Activated T-helper 1 cell treated with Interleukin-2 at 50 U/mL for 16 hours (primary cell): ENCODE measurements at places on chromosomes 2 and 18.
A peak's percentile ranks its signal among the peaks of the same experiment; 100 is the strongest.

- DNase-seq, result no peak
Measured at GRCh38 chr2:238087211-238087610, 12.9 kb upstream of the ESPNL start.

- DNase-seq, result no peak
Measured at GRCh38 chr2:73205611-73206010, 3.2 kb downstream of the NOTO start.

DNA sequence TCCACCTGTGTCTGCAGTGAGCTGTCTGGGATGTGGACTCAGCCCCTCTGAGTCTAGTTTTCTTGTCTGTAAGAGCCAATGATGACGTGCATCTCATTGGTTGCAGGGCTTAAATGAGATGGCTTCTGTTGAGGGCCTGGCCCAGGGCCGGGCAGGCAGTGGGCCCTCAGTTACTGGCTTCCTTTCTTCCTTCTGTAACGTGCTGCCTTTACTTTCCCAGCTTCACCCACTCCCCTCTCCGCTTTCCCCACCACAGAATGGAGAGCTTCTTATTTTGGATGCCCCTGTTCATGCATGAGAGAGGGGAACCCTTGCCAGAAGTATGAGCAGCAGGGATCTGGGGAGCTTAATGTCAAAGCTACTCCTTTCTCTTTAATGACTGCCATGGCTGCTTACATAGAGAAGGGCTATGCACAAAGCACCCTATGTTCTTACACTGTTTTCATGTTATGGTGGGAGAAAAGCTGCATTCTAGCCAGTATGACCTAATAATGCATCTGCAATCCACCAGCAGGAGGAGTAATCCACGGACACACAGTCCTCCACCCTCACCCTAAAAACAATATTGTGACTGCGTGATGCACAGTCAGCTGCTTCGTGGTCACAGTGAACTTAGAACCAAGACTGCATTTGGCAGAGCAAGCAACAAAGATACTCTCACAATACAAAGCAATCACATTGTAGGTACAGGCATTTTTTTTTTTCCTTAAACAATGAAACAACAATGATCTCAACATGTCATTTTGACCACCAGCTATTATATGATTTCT lies 37.2 kb downstream of the CREG2 start:
- no peak for DNase-seq

- DNase-seq, result no peak
Measured at GRCh38 chr2:113133704-113134598, 6.6 kb downstream of the IL1RN start.

GRCh38 chr2:65055422-65056214 lies 598 bp upstream of the CEP68 start:
- peak; percentile 47 for DNase-seq

DNA sequence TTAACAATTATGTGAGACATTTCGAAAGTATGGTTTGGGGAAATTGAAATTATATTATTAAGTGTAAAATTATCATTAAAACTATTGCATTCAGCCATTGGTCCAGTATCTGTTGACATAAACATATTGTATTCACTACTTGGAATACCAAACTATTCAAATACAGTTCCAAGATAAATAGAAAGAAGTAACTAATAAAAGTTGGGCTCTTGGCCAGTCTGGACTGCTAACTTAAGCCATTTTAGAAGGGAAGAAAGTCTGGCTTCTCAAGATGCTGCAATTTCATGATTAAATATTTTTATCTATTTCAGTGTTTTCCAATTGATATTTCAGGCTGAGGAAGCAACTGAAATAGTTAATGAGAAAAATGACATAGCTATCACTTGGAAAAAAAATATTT lies 109.8 kb upstream of the CHRNA1 start:
- no peak for DNase-seq

DNA sequence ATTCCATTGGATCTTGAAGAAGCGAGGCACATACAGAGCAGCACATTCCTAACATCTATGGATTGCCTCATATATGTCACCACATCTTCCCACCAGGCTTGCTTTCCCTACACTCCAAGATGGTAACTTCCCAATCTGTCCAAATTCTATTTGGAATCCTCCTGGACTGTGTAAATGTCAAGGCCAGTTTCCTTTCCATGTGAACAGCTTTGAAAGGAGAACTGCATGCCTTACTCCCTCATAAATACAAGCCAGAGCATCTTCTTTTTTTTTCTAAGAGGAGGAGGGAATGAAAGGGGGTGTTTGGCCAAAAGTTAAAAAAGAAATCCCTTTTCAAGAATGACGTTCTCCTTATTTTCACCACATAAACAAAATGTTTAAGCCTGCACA lies 103.8 kb upstream of the OSR1 start:
- no peak for DNase-seq

DNA sequence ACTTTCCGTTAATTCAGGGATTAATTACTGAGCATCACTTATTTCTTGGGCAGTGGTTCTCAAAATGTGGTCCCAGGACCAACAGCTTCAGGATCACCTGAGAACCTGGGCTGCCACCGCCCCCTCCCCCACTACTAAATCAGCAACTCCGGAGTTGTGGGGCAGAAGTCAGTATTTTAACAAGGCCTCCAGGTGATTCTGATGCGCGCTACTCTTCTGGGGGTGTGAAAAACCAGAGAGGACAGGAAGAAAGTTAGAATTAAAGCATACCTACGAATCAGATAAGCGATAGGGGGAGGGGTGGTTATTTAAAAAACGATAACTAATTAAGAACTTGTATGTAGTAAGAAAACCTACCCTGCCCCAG lies 319 bp downstream of the ZSCAN30 start:
- no peak for DNase-seq

DNA sequence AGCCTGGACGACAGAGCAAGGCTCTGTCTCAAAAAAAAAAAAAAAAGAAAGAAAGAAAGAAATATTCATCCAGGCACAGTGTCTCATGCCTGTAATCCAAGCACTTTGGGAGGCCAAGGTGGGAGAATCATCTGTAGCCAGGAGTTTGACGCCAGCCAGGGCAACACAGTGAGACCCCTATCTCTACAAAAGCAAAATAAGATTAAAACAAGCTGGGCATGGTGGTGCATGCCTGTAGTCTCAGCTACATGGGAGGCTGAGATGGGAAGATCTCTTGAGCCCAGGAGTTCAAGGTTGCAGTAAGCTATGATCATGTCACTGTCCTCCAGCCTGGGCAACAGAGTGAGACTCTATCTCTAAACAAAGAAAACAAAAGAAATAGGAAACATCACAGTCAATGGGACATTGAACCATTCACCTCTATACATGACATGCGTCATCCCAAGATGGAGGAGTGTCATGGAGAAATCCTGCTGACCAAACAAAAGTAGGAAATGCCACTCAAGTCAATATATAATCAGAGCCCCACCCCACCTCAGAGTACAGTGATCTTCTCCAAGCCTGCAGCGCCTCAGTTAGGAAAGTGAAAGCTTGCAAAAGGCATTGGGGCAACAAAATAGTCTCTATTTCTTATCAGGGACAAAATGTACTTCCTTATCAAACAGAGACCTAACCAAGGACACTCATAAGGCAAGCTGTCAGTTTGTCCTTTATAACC lies 9.8 kb downstream of the FEV start:
- no peak for DNase-seq

DNA sequence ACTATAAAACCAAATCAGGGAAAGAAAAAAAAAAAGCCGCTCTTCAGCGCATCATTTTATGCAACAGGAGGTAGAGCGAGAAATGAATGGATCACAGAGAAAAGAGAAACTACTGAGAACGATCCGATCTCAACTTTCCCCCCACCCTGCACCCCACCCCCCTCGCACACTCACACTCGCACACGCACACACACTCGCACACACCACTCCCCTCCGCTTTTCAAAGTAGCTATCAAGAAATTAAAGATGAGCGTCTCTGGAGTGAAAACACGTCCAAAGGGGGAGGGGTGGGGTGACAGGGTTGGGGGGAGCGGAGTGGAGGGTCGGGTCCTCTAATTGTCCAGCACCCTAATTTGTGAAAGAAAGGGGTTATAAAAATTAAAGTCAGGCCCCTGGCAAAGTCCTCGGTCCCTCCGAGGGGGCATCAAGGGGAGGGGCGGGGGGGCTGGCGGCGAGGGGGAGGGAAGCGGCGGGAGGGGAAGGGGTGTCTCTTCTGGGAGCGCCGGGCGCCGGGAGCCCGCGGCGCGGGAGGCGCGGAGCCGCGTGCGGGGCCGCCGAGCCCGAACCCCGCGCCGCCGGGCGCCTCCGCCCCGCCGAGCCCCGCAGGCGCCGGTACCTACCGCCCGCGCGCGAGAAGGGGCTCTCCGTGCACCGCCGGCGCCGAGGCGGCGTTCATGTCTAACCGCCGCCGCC lies 428 bp downstream of the TCF4 start:
- DNase-seq, result no peak

- DNase-seq, result no peak
Measured at GRCh38 chr2:120613742-120614571, 121.7 kb upstream of the GLI2 start.
